ENCODE measurements at places on chromosomes 1 and 21.

DNA sequence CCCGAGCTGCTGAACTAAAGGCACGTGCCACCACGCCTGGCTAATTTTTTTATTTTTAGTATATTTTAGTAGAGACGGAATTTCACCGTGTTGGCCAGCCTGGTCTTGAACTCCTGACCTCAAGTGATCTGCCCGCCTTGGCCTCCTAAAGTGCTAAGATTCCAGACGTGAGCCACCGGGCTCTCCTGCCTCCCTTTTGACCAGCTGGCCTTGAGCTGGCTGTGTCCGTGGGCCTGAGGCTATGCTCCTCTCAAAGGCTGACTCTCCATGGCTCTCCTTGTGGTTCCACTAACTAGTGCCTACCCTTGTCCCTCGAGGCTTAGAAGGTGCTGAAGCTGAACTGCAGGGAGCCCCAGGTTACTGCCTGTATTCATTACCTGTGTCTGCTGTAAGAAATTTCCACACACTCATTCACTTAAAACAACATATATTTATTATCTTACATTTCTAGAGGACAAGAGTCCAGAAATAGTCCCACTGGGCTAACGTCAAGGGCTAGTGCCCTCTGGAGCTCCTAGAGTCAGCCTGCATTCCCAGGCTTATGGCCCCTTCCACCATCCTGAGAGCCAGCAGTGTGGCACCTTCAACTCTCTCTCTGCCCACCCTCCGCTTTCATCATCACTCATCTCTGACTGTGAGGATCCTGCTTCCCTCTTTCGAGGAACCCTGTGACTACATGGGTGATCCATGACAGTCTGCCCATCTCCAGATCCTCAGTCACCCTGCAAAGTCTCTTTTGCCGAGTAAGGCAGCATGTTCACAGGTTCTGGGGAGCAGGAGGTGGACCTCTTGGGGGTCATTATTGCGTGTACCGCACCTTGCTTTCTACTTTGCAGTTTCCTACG, 34.9 kb downstream of the ETS2 start:
- no peak for DNase-seq

DNA sequence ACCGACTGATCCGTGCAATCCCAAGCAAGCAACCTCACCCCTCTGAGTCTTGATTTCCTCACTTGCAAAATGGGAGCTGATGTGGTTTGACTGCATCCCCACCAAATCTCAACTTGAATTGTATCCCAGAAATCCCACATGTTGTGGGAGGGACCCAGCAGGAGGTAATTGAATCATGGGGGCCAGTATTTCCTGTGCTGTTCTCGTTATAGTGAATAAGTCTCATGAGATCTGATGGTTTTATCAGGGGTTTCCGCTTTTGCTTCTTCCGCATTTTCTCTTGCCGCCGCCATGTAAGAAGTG, 58.4 kb downstream of the FHAD1 start:
- no peak for DNase-seq

GRCh38 chr1:53732409-53732808, 6.6 kb downstream of the GLIS1 start:
- DNase-seq: no peak

DNA sequence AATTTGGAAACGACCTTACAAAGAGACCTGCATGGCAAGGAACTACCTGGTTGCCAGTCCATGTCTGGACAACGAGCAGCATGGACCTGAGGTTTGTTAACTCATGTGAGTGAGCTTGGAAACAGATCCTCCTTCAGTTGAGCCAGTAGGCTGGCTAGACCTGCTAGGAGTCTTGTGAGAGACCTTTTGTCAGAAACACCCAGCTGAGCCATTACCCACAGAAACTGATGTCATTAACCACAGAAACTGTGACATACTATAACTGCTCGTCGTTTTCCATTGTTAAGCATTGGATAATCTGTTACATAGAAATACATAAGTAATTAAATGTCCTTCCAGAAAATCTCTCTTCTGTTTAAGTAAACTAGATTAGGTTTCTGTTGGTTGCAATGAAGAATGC, 211.1 kb upstream of the C21orf91 start:
- DNase-seq: no peak
